Neural progenitor cell (in vitro differentiated cells): ENCODE measurements at places on chromosomes 11 and 22. TPM values are rescaled to one million over a fixed set of nuclear protein-coding genes. Genes with fewer than 3 reads are reported as not detected.

- peaks cover 7% of the 10 kb centered on the region for H3K4me1 ChIP-seq
- H3K27ac ChIP-seq: no peak overlapping the region
- no peaks in the 10 kb centered on the region for H3K27me3 ChIP-seq
- no peak for DNase-seq
- no peaks in the 10 kb centered on the region for H3K36me3 ChIP-seq
Observed at GRCh38 chr11:35166369-35167360, 27.7 kb downstream of the CD44 start.

Gene NCAM1
- total RNA-seq: 17.5 and 20.8 TPM in 2 replicates

GRCh38 chr11:114448749-114449482 is 9.6 kb downstream of the REXO2 start:
- H3K4me1 ChIP-seq: no peaks in the 10 kb centered on the region
- H3K27ac ChIP-seq: no peak overlapping the region
- H3K36me3 ChIP-seq: no peaks in the 10 kb centered on the region
- no peak overlapping the region for H3K4me3 ChIP-seq
- H3K27me3 ChIP-seq: no peaks in the 10 kb centered on the region

Gene MS4A15
- 0.09 TPM in 1 of 2 replicates, not detected in the other for total RNA-seq
